Hematopoietic multipotent progenitor cell treated with erythropoietin and hydrocortisone succinate and interleukin-3 and kit ligand, for 4 days (in vitro differentiated cells): ENCODE measurements at places on chromosomes 16 and 17.

DNA sequence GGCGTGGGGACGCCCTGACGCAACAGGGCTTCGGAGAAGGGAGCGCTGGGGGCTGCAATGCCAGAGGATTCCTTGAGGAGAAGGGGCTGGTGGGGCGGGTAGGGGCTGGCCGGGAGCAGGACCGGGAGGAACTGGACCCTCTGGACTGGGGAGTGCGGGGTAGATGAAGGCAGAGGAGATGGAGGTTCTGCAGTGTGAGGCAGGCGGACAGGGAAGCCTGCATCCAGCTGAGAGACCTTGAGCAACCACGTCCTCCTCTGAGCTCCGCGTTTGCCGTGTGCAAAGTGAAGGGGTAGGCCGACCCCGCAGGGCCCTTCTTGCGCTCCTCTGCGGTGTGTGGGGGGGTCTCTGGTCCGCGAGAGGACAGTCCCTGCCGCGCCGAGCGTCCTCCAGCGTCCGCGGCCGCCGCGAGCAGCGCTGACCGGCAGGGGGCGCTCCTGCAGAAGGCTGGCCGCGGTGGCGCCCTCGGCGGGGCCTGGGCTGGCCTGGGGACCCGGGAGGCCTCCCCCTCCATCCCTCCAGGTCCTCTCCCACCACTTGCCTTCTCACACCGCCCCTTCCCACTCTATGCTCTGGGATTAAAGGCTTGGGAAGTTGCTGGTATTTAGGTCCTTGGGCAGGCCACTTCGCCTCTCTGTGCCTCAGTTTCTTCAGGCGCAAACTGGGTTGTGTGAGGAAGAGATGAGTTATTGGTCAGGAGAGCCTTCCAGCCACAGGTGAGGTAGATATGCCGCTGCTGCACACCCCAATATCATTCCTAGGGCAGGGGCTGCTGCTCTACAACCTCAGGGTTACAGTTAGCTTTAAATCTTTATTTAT is 9.6 kb upstream of the WNT9B start:
- peak; percentile 38 for DNase-seq

- DNase-seq, result peak; percentile 83
Observed at GRCh38 chr17:59105852-59106462, 723 bp downstream of the TRIM37 start.

- peak; percentile 76 for DNase-seq
Observed at GRCh38 chr16:12459391-12460063, 344.2 kb downstream of the CPPED1 start.

DNA sequence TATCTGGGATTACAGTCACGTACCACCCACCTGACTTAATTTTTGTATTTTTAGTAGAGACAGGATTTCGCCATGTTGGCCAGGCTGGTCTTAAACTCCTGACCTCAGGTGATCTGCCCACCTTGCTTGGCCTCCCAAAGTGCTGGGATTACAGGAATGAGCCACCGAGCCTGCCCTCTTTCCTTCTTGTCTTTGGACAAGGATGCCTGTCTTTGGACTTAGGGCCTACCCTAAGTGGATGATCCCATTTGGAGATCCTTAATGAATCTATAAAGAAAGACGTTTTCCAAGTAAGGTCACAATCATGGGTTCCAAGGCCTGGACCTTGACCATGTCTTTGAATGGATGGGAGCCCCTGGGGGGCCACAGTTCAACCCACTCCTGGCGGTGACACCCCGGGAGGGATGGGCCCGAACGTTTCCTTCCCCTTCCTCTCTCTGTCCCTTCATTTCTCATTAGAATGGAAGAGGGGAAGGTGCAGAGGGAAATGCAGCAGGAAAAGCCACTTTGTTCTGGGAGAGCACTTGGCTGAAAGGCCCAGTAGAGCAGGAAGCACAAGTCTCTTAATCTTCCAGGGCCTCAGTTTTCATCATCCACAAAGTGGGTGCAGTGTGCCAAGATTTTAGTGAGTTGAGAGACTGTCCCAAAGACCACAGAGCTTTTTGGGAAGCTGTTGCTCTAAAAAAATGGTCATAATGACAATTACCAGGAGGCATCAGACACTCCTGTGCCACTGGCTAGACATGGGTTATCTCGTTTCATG is 353.3 kb downstream of the SEC14L1 start:
- no peak for DNase-seq

DNA sequence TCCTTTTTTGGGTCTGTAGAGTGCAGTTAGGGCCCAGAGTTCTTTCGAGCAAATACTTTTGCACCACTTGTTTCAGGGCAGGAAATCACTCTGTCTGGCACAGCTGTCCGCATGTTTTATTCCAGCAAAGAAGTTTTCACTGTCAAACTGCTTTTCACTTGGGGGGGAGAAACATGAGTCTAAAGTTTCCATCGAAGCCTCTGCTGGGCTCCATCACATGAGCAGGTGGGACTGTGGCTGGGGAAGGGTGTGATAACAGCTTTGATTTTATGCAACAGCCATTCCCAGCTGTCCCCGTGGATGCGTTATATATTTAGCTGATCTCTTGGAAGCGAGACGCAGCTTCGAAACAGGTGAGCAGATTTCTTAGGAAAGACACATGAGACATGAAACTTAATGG is 288.6 kb downstream of the SNX29 start:
- no peak for DNase-seq

- no peak for DNase-seq
Observed at GRCh38 chr17:73788111-73788510, 143.9 kb upstream of the SDK2 start.

DNA sequence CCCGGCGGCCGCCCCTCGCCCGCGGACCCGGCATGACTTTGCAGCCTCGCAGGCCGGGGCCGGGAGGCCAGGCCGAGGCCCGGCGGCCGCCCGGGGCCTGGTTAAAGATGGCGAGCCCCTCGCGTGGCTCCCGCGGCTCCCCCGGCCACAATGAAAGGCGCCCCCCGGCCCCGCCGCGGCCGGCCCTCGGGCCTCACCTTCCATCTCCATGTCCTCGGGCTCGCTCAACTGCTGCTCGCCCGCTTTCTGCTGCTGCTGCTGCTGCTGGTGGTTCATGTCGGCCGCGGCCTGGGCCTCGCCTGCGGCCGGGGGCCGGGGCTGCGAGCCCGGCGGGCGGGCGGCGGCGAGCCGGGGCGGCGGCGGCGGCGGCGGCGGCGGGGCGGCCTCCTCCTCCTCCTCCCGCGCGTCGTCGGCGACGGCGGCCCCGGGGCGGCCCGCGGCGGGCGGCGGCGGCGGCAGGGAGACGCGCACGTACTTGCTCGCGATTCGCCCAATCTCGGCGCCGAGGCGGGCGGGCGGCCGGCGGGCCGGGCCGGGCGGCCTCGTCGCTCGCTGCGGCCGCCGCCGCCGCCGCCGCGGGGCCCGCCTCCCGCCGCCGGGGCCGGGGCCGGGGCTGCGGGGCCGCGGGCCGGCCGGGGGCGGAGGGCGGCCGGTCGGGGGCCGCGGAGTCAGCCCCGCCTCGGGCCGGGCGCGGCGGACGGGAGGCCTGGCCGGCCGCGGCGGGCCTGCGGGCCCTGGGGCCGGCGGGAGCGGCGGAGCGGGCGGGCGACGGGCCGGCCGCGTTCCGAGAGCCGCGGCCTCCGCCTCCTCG is 491 bp downstream of the USP7 start:
- DNase-seq, result peak; percentile 44
